ENCODE measurements at places on chromosomes 2 and 18.

GRCh38 chr2:64608867-64609226 is 44.9 kb downstream of the SERTAD2 start:
- DNase-seq = no peak

GRCh38 chr2:206456078-206456754 is 12.9 kb downstream of the ADAM23 start:
- no peak for DNase-seq

DNA sequence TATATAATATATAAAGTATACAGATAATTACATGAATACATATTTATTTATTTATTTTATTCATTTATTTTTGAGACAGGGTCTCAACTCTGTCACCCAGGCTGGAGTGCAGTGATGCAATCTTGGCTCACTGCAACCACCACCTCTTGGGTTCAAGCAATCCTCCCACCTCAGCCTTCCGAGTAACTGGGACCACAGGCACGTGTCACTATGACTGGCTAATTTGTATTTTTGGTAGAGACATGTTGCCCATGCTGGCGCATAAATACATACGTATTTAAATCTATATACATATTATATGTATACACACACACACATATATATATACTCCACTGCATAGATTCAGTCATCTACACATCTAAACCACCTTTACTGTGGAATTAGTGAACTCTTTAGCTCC is 20.6 kb upstream of the NDUFV2 start:
- DNase-seq = no peak

DNA sequence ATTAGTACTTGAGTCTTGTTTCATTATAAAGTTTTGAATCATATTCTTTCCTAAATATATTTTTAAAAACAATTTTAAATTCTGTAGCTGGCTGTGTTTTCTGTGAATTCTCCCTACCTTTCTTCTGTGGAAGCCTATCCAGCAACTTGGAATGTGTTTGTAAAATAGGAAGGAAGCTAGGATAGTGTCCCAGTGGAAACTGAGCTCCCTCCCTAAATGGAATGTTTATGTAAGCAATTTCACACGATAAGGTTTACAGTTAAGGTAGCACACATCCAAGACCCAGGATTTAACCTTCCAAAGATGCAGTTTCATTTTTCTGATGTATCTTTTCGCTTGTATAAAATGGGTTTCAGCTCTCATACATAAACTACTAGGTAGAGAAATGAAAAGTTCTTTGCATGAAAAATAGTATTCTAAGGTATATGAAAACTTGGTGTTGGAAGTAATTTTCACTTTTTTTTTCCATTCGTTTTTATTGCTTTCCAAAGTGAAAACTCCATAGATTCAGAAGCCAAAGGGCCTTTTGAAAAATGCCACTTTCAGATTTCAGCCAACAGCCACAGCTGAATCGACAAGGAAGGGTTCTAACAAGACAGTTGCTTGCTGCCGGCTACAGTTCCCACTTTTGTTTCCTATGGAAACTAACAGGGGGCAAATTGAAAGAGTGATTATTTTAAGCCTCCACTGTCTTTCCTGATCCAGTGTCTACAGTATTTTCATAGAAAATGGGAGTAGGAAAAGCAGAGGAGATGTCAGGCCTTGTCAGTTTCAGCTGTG is 405.1 kb upstream of the POU3F3 start:
- DNase-seq = no peak

GRCh38 chr2:118554616-118555015 is 292.8 kb downstream of the EN1 start:
- DNase-seq = no peak

DNA sequence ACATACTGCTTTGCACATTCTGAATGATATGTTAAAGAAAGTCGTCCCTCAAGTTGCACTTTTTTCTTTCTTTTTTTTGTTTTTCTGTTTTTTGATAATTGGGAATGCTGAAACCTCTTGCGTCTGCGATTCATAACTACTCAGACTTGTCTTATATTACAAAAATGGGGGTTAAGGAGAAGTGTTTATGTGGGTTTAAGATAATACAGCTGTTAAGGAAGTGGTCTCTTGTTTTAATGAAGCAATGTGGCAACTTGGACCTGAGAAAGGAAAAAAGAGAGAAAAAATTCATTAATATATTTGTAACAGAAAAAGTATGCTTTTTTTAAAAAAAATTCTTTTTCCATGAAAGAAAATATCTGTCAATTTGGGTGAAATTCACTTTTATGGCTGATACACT is 268.5 kb upstream of the CCDC68 start:
- DNase-seq = no peak

- no peak for DNase-seq
These were observed 95.9 kb upstream of the ZBTB14 start for GRCh38 chr18:5391409-5391808.

DNA sequence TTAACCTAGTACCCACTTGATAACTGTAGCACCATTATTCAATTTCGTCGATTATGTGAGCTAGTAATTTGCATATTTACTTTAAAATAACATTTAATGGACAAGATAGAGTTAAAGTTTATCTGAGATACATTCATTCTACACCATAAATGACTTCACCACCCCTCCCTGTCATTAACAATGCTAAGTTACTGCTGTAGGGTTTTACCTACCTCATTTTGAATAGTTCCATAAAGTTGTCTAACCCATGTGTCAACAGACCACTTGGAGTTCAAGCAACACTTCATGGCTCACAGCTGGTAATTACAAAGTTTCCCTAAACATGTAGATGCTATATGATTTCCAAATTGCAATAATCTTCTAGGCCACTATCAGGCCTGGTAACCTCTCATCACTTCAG is 127.4 kb upstream of the CYP26B1 start:
- no peak for DNase-seq

- DNase-seq = no peak
These were observed 106.5 kb upstream of the HS6ST1 start for GRCh38 chr2:128425216-128425615.

GRCh38 chr2:126645211-126645618 is 10.7 kb upstream of the GYPC start:
- DNase-seq = no peak

DNA sequence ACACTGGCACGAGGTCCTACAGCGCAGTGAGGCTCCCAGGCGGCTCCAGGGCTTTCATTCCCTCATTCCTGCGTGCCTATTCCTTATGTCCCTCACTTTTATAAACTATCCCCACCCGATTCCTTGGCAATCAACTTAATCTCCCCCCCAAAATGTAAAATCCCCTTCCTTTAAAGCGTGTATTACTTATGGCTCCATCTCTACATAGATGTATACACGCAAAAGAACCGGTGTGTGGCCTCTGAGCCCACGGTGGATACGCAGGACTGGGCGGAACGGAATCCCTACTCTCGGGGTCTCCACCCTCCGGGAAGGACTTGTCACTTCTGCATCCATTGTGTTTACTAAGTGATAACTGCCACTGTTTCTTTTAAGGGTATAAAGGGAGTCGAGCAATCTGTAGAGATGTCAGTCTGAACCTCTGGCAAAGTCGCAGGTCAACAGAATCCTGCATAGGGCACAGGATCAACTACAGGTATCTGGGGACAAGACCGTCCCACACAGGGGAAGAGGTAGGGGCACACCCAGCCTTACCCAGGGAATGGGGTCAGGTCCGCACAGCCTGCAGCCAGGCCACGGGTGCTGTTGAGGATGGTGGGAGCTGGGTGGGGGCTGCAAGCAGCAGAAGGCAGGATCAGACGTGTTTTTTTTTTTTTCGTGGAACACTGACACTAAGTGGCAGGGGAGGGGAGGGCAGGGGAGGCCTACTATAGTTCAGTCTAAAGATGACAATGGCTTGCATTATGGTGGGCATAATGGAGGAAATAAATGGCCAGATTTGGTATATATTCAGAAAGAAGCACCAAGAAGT is 42.1 kb downstream of the HDLBP start:
- DNase-seq = no peak
